ENCODE measurements at places on chromosomes 16 and 17.

GRCh38 chr16:1343428-1344242 lies 8.0 kb downstream of the TSR3 start:
- DNase-seq = no peak

GRCh38 chr16:84943620-84944019 lies 67.7 kb downstream of the ZDHHC7 start:
- no peak for DNase-seq

- DNase-seq = no peak
These were observed 712 bp upstream of the SPECC1 start for GRCh38 chr17:20008242-20009051.

DNA sequence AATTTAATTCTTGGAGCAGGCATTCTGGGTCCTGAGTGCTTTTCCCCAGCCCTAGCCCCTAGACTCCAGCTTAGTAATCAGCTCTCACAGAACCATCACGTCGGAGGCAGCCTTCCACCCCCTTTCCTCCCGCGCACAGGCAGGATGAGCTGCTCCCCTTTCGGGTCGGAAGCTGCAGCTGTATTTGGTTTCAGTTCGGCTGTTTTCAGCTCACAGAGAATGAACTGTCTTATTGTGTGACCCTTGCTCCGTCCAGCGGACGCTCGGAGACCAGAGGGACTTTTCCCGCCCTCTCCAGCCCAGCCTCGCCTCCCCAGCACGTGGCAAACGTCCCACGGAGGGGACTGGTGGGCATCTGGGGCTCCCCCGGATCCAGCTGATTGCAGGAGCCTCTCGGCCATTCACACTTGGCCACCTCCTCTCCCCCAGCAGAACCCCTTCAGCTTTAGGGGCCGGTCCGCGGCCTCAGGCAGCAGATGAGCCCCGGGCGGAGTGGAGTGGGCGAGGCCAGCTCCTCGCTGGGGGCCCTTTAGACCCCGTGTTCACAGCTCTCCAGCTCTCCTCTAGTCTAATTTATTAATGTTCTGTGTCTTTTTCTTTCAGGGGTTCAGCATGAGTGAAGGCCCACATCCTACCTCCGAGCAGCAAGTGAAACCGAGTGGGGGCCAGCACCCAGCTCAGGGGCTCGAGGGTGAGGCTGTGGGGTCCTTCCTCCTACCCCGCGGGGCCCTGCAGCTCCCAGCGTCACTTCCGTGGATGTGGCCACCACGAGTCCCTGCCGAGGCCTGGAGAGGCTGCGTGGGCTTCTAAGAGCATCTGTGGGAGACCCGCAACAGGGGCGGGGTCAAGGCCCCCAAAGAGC lies 863 bp upstream of the UTS2R start:
- no peak for DNase-seq

- no peak for DNase-seq
These were observed 6.7 kb downstream of the KRTAP1-5 start for GRCh38 chr17:41020336-41020735.

DNA sequence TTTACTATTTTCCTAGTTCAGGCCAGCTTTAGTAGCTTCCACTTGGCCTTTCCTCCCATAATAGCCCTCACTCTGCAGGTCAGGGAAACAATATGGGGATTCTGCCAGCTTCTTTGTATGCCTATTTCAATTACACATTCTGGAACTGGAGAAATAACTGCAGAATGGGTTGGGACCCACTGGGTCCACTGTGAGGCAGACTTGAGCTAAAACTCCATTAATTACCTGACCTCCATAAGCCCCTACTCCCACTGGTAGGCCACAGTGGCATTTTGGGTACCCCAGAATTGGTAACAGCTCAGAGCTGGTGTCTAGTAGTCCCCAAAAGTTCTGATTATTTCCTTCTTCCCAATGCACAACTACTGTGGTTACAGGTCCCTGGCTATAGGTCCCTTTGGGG lies 16.7 kb upstream of the TENT4B start:
- no peak for DNase-seq

- DNase-seq = peak; percentile 16
These were observed 11.1 kb upstream of the ALDOA start for GRCh38 chr16:30054451-30054850.

DNA sequence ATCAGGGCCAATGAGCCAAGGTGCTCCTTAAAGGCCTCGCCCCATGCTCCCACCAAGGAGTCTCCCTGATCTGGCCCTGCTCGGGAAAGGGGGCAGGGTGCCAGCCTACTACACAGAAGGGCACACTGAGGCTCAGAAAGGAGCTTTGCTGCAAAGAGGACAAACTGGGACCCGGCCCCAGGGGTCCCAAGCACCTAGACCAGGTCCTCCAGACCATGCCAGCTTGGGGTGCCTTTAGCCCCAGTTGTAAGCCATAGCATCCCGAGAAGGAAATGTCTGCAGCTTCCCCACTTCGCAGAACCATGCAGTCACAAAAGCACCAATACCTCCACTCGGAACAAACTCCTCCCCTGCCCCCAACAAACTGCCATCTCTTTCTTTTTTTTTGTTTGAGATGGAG lies 74.8 kb upstream of the CDC42EP4 start:
- DNase-seq = no peak

DNA sequence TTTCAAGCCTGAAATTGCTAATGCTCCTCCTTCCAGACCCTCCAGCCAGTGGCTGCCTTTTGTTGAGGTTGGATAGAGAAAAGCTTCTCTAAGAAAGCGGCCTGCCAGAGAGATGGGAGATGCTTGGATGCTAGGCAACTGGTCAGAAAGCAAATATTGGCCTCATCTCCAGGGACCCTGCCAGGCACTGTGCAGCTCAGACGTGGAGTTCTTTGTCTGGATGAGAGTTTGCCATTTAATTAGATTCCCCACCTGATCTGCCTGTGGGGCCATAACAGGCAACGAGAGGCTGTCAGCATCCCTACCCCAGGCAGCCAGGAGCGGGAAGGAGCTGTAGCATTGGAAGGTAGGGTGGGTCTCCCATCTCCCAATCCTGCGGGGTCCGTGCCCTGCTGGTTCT lies 52.7 kb downstream of the ASIC2 start:
- DNase-seq = no peak

DNA sequence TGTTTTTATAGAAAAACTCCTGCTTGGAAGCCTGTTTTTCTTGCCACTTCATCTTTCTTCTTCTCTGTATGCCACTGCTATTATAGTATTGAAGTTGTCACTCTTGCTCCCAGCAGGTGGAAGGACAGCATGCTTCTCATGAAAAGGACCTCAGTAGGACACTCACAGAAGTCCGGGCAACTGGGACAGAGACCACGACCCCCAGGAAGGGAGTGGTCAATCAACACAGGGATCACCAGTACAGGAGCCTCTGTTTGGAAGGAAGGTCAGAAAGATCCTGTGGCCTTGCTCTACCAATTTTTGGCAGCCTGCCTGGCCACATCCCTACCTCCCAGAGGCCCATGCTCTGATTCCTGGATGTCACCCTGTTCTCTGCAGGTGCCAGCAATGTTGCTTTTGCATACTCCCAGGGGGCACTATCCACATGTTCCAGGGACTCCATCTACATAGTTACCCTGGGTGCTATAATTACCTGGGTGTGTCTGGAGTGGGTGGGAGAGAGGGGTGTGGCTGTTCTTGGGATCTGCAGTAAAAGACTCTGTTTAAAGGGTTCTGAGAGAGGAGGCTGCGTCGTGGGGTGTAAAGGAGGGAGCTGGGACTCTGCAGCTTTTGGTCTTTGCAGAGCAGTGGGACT lies 13.7 kb upstream of the AKAP10 start:
- DNase-seq = peak; percentile 21

DNA sequence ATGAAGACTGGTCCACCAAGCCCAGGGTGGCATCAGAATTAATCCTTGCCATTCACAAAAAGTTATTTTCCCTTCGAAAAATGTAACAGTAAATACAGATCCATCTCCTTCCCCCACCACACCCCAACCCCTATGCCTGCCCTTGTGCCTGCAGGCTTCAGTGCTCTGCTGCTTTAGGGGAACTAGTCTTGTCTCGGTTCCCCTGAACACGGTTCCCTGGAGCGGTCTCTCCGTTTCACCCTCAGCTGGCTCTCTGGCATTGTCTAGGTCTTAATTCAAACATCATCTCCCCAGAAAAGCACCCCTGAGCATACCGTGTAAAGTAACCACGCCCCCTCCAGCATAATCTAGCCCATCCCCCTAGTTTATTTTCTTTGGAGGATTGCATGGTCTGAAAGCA lies 25.8 kb downstream of the EMP2 start:
- DNase-seq = no peak

DNA sequence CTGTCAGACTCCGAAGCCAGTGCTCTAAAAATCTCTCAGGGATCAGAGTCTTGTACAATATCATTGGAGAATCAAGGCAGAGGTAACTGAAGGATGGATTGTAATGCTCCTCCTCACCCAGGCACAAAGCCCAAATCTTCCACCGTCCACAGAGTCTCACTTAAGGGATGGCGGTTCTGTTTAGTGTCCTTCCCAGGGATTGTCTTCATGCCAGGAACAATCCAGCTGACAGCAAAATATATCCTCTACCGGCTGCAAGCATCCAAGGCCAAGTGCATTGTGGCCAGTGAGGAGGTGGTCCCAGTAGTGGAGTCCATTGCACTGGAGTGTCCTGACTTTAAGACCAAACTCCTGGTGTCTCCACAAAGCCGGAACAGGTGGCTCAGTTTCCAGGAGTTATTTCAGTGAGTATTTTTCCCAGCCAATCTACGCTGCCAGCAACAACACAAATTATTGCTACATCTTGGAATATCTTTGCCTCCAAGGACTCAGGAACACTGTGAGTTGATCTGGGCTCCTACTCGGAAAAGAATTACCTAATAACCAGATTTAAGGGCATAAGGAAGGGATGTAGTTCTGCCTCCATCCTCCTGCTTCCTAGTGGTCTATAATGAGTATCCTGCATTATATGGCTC lies 13.9 kb upstream of the ACSM1 start:
- no peak for DNase-seq

DNA sequence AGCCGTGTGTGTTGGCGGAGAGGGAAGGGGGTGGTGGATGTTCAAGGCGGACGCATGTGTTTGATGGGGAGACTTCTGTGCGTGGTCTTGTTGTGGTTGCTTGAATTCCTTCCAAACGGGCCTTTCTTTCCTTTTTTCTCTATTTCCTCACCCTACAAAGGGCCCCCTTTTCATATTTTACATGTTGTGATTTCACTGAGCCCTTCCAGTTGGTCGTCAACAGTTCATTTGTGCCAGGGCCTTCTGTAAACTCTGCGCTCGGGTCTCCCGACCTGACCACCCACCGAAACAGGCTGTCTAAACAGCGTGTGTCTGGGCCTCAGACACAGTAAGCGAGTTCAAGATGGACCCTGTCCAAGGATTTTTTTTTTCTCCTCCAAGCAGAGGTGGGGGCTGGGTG lies 228.4 kb downstream of the IRF8 start:
- DNase-seq = no peak

- no peak for DNase-seq
These were observed 21.4 kb downstream of the DCUN1D3 start for GRCh38 chr16:20878682-20879147.

- DNase-seq = no peak
These were observed 153.4 kb upstream of the GSE1 start for GRCh38 chr16:85459529-85460251.

GRCh38 chr16:72927199-72928089 lies 120.5 kb downstream of the ZFHX3 start:
- DNase-seq = no peak

DNA sequence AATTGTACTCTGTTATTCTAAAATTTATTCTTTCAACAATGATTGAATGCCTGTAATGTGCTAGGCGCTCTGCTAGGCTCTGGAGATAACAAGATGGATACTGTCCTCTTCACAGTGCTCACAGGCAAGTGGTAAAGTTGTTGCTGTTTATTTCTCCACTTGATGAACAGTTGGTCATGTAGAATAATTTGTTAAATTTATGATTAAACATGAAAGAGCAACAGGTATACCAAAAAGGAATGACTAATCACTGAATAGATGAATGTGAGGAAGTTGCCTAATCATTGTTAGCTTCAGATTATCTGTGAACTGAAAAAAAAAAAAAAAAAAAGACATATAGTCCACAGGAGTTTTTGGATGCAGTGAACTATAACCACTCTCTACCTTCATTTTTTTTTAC lies 62.3 kb downstream of the NFATC3 start:
- no peak for DNase-seq

GRCh38 chr16:20660325-20660724 lies 37.2 kb downstream of the ACSM1 start:
- DNase-seq = no peak

GRCh38 chr17:82046903-82047302 lies 4.7 kb downstream of the RFNG start:
- DNase-seq = no peak

DNA sequence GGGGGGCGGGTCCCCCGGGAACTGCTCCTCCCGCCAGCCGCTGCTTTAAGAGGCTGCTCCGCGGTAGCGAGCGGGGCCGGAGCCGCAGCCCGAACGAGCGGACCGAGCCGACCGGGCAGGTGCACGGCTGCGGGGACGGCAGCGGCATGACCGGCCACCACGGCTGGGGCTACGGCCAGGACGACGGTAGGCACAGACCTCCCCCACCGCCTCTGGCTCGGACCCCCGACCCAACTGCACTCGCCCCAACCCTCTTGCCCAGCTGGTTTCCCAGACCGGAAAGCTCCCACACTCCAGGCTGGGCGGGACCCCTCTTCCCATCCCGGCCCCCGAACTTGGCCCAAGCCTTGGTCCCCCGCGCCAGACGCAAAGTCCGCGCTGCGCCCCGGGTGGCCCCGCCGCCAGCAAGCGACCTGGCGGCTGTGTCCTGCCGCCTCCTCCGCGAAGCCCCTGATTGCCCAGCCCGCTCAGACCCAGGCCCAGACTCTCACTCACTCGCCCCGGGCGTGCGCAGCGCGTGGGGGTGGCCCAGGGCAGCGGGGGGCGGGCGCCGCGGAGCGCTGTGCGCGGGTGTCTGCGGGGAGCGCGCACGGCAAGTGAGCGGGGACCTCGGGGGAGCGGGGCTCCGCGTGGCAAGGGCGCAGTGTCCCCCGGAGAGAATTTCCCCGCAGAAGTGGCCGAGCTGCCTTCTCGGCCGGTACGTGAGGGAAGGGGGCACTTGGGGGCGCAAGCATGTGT lies at the start of gene CA7:
CA7 (plus strand) TSS at position 73 of the 738 bp plus-strand sequence; CDS start at position 147, 74 bp downstream.
- no peak for DNase-seq

DNA sequence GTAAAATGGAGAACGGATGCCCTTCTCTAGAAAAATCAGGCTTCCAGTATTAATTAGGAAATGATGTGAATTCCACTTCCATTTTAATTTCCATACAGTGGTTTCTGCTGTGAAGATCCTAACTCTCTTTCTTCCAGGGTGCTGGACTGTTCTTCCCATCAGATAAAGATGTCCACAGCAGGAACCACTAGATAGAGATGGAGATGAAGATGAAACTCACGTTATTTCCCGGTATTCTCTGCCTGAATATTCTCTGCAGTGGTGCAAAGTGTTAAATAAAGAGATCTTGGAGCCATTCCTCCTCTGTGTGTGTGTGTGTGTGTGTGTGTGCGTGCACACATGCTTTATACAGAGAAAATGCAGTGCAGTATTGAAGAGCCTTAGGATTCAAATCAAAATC lies 727.5 kb downstream of the KCNJ2 start:
- DNase-seq = no peak

Data from NCI-H2171 treated with DMSO at 0.1 percent for 48 hours (cell line).